ENCODE measurements at places on chromosomes 1 and 21. TPM values are rescaled to one million over a fixed set of nuclear protein-coding genes. Genes with fewer than 3 reads are reported as not detected.

DNA sequence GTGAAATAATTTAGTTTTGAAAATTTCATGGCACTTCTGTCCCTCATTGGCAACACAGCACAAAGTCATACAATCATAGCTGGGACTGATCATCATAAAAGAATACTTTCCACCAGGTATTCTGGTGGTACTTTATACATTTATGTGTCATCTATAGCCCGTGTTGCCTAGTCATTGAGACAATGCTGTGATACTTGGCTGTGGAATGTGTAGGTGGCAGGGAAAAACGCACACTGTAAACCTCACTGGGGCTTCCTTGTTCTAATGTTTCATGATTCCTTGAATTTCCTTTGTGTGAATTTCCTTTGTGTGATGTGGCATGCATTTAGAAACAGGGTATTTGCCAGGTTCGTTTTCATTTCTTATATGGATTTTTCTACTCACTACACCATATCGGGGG, 118.3 kb downstream of the FMN2 start:
- peaks cover 48% of the 10 kb centered on the region for H3K36me3 ChIP-seq
- no peak overlapping the region for H3K4me3 ChIP-seq
- H3K27ac ChIP-seq: no peak overlapping the region
- no peaks in the 10 kb centered on the region for H3K4me1 ChIP-seq
- DNase-seq: no peak

DNA sequence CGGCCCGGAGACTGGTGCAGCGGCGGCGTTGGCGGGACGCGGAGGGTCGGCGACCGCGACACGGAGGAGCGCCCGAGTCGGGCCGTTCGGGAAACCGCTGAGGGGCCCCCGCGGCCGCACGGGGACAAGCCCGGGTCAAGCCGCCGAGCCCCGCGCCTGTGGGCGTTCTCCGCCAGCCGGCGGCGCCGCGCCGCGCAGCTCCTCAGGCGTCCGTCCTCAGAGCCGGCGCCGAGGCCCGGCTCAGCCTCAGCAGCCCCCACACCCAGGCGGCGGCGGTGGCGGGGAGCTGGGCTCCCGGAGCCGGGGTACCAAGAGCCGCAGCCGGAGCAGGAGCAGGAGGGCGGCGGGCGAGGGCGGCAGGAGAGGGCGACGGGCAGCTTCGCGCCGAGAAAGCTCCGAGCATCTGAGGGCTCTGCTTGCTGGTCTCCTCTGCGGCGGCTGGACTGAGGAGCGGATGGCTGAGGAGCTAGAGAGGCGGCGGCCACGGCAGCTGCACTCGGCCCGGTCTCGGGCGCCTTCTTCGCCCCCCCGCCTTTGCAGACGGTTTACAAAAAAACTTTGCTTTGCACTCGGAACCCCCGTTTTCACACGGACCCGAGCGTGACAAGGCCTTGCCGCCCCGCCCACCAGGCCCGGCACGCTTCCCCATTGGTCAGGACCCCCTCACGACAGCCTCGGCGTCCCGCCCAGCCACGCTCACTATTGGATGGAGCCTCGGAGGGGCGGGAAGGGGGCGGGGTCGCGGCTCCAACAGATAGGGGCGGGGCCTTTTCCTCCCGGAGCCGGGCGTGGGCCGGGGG, at the start of gene SLC30A1:
TSS of gene SLC30A1 (minus strand) at position 522 of the 800 bp plus-strand sequence. CDS start 549 bp downstream, outside the sequence.
- DNase-seq: peak; percentile 100
- peak within 1 kb of the TSS; percentile 78 for H3K27ac ChIP-seq
- peaks cover 23% of the 10 kb centered on the region for H3K36me3 ChIP-seq
- H3K4me1 ChIP-seq: peaks cover 25% of the 10 kb centered on the region

GRCh38 chr1:36124404-36125128, 456 bp downstream of the COL8A2 start:
- no peak overlapping the region for H3K4me3 ChIP-seq
- H3K27ac ChIP-seq: no peak overlapping the region
- no peaks in the 10 kb centered on the region for H3K27me3 ChIP-seq
- DNase-seq: peak; percentile 33
- no peaks in the 10 kb centered on the region for H3K36me3 ChIP-seq
- H3K4me1 ChIP-seq: peaks cover 4% of the 10 kb centered on the region

DNA sequence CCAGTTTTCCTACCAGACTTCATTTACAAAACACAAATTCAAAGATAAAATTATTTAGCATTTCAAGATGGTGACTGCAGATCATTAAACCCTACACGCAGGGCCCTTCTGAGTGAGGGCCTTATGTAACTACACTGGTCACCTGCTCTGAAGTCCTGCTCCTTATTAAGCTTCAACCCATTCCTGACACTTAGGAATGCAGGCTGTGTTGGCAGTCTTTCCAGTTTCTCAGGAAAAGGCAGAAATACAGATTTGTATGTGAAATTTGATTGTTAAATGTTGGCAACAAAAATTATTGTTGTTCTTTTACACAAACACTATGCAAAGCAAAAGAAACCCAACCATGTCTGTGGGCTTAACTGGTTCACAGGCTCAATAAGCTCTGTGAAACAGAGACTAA, 25.8 kb upstream of the BCAS2 start:
- no peak overlapping the region for H3K27ac ChIP-seq
- no peak overlapping the region for H3K4me3 ChIP-seq
- no peaks in the 10 kb centered on the region for H3K27me3 ChIP-seq
- no peaks in the 10 kb centered on the region for H3K36me3 ChIP-seq
- H3K4me1 ChIP-seq: no peaks in the 10 kb centered on the region

- no peak overlapping the region for H3K27ac ChIP-seq
- no peaks in the 10 kb centered on the region for H3K36me3 ChIP-seq
- no peaks in the 10 kb centered on the region for H3K27me3 ChIP-seq
- no peak for DNase-seq
- no peak overlapping the region for H3K4me3 ChIP-seq
Observed at GRCh38 chr1:8930116-8930515, 15.6 kb upstream of the CA6 start.

- H3K27me3 ChIP-seq: no peaks in the 10 kb centered on the region
- no peak for DNase-seq
- no peak overlapping the region for H3K4me3 ChIP-seq
- H3K27ac ChIP-seq: no peak overlapping the region
- no peaks in the 10 kb centered on the region for H3K4me1 ChIP-seq
- H3K36me3 ChIP-seq: no peaks in the 10 kb centered on the region
Observed at GRCh38 chr21:40847951-40848350, 993 bp upstream of the DSCAM start.

GRCh38 chr1:44031252-44032169, at the start of gene SLC6A9:
Gene SLC6A9 (minus strand): TSS chr1:44031462. CDS start chr1:44024277, 7,185 bp downstream.
- no peaks in the 10 kb centered on the region for H3K27me3 ChIP-seq
- peak; percentile 54 for DNase-seq
- H3K27ac ChIP-seq: peak within 1 kb of the TSS; percentile 74

Gene LIN28A
- polyA plus RNA-seq: not detected

Gene NECTIN4
- polyA plus RNA-seq: 0.59 TPM

Gene C1orf87
- not detected for polyA plus RNA-seq

Gene FASLG
- not detected for polyA plus RNA-seq

Gene SLC9C2
- polyA plus RNA-seq: not detected

Measured in SK-N-SH (cell line).